CD8-positive, alpha-beta memory T cell (primary cell): ENCODE measurements at places on chromosomes 1 and 21. TPM values are rescaled to one million over a fixed set of nuclear protein-coding genes. Genes with fewer than 3 reads are reported as not detected.

- DNase-seq = no peak
Observed at GRCh38 chr1:218664385-218665170, 319.4 kb downstream of the TGFB2 start.

DNA sequence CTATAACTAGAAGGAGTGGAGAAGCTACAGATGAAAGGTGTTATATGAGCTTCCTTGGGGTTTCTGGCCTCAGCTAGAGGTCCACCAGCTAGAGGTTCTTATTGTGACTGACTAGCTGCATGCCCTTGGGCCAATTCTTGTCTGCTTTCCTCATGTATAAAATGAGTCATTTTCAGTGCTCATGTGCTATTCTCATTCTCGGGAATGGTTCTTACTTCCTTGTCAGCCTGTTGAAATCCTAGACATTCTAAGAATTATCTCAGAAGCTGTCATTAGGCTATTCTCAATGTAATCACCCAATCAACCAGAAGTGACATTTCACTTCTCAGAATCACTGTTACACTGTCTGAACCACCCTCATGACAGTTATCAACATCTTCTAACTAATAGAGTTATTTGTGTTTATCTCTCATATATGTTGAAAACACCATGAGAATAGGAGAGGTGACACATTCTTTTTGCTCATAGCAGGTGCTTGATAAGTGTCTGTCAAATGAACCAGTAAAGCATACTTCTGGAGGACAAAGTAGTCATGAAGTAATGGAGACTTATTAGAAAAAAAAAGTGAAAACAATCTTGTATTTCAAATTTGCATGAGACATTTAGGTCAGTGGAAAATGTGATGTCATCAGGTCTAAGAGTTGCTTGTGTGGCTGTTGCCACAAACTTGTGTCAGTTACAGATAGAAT is 122.8 kb upstream of the IVNS1ABP start:
- no peak for DNase-seq

GRCh38 chr1:55037733-55038551 is 1.4 kb upstream of the PCSK9 start:
- DNase-seq = no peak

The GFI1 gene
- total RNA-seq = 74.6 TPM

- no peak for DNase-seq
Observed at GRCh38 chr1:156164125-156164831, 10.9 kb downstream of the SEMA4A start.

The CD1E gene
- not detected for total RNA-seq

DNA sequence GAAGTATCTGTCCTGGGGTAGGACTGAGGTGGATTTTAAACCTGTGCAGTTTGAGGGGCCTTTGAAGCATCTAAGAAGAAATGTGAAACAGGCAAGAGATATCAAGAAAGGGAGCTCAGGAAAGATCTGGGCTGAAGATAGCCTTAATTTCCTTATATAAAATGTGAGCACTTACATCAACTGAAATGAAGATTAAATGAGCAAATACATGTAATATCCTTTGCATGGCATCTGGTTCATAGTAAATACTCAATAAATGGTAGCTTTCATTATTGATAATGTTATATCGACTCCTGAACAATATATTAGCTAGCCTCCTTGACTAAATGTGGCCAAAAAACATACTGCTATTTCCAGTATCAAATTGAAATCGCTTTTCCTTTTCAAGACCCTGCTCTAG is 2.5 kb downstream of the LIN9 start:
- no peak for DNase-seq

GRCh38 chr21:45244799-45245340 is 42.8 kb downstream of the POFUT2 start:
- DNase-seq = no peak

DNA sequence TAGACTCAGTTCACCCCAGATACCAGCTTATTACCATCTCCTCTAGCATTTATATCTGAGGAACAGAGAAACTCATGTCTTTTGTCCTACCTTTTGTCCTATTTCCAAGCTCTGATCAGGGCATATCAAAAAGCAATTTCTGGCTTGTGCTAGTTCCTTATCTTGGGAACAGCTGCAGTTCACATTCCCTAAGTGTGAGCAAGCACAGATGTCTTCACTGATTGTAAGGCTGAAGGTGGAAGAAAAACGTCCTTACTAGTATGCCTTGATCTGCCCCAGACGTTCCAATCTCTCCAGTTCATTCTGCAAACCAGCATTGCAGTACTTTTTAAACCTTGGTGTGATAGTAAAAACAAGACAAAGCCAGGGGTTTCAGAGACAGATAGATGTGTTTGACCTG is 139.8 kb downstream of the NCAM2 start:
- DNase-seq = no peak

DNA sequence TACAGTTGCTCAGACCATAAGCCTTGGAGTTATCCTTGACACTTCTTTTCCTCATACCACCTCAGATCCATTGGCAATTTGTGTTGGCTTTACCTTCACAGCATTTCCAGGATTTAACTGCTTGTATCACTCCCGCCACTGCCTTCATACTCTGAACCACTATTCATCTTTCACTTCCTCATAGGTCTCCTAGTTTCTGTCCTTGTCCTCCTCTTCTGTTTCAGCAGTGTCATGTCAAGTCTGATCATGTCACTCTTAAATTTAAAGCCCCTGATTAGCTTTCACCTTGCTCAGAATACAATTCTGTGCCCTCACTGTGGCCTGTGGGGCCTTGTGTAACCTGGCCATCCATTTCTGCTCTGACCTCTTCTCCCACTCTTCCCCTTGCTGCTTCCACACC is 34.7 kb upstream of the C1orf115 start:
- no peak for DNase-seq

GRCh38 chr1:205344066-205344928 is 12.4 kb downstream of the KLHDC8A start:
- peak; percentile 31 for DNase-seq

- peak; percentile 92 for DNase-seq
Observed at GRCh38 chr1:2300004-2300771, 72.1 kb downstream of the SKI start.

The AMPD1 gene
- not detected for total RNA-seq

DNA sequence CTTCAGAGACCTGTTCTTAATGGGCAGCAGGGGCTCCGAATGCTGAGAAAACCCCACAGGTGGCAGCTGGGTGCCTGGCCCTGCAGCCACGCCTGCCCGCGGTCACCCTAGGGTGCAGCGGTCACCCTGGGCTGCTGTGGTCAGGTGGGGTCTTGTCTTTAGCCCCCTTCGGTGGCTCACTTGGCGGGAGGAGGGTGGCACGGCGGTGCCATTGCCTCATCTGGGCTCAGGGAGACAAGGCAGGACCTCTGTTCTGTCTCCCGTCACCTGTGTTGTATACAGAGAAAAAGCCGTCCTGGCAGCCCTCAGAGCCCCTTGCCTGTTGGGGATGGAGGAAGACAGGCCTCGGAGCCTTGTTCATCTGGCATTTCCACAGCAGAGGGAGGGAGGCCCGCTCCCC is 69.5 kb upstream of the TRAPPC10 start:
- no peak for DNase-seq

The COL24A1 gene
- total RNA-seq = not detected

GRCh38 chr1:211830055-211830327 is 572 bp downstream of the LPGAT1 start:
- DNase-seq = peak; percentile 7

- DNase-seq = no peak
Observed at GRCh38 chr1:206899717-206900116, 2.5 kb downstream of the IL24 start.

DNA sequence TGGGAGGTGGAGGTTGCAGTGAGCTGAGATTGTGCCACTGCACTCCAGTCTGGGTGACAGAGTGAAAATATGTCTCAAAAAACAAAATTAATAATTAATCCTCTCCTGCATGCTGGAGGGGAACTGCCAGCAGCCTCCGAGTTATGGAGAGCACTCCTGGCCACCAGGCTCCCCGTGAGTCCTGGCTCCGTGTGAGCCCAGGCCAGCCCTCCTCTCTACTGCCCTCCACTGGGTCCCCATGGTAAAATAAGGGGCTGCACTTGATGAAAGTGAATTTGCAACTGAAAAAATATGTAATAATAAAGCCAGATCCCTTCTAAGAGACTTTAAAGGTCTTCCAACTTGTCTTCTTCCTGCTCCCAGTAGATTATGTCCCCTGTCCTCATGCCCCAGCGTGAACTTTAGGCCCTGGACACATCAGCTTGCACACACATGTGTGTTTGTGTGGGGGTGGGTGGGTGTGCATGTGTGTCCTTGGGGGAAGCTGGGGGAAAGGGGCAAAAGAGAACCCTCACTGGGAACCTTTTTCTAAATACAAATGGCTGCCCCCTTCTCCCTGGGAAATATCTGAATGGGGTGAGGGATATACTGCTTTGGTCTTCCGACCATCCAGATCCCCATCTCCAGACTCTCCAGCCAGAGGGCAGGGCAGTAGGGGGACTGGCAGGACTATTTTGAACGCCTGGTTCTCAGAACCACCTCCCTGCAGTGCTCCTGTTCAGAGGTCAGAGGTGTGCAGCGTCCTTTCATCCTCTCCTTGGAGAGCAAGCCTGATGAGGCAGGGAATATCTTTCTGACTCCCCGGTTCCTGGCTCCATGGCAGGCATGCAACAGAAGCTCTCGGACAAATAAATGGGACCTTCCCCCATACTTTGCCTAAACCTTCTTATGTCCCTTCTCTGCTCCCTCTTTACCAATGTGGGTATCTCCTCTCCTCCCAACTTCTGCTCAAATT is 26.2 kb downstream of the NEK2 start:
- peak; percentile 63 for DNase-seq

The TMEM51 gene
- total RNA-seq = 0.11 TPM

DNA sequence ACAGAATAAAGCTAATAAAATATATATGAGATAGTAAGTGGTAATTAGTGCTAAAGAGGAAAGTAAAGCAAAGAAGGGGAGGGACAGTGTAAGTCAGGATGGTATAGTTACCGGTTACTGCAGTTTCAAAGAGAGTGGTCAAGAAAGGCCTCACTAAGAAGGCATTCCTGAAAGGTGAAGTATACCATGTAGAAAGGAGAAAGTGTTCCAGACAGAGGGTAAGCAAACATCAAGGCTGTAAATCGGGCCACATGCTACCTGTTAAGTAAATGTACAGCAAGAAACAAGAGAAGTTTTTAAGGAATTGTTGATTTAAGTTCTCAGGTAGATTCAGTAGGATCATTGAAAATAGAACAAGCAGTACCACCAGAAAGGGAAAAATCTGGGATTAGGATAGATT is 9.7 kb downstream of the DESI2 start:
- no peak for DNase-seq

The HTR1D gene
- not detected for total RNA-seq

- DNase-seq = no peak
Observed at GRCh38 chr1:6131561-6131960, 48.6 kb downstream of the CHD5 start.

GRCh38 chr1:52725903-52726264 is 369 bp upstream of the ZYG11B start:
- DNase-seq = no peak

DNA sequence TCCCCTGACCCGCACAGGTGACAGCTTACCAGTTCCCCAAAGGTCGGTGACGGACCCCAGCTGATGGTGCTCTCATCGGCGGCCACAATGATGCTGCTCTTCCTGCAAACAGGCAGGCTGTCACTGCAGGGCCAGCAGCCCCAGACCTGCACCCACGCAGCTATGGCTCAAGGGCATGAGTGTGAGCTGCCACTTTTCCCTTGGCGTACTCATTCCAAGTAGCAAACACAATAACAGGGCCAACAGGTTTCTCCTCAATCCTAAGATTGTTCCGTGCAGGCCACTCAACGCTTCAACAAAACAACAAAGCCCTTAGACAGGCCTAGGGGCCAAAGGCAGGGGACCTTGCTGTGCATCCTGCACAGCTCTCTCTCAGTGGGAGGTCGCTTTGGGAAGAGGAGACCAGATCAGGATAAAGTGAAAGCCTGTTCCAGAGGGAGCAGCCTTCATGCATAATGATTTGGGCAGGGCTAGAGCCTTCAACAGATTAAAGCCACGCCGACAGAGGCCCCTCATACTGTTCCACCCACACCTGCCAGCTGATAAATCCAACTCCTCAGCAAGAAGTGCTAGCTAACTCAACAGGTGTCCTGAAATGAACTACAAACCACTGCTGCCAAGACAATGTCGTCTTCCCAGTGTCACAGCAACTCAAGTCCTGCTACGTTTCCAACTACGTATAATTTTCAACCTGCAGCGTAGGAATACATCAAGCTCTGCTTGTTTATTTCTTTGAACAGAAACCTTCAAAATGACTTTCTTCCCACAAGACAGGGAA is 27.2 kb downstream of the RCC2 start:
- no peak for DNase-seq

The FAM76A gene
- 13.7 TPM for total RNA-seq

DNA sequence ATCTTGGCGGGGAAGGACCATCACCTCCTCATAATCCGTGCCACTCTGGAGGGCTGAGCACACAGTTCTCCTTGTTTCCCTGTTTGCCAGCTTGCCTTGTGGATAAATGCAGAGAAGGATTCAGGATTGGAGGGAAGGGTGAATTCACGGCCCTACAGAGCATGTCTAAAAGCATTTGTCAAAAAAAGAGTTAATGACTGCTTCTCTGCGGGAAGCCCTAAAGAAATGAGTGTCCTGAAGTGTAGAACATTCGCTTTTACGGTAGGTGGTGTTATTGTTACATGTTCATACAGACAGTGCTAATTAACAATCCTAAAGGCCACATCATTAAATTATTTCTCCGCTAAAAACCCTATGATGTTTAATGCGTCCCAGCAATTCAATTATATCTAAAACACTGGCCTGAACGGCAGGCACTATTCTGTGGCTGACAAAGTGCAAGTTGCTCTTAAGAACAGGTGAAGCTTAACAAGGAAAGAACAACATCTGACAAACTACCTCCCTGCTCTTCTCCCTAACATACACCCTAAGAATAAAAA is 112.3 kb upstream of the NFIA start:
- DNase-seq = no peak

GRCh38 chr21:43731891-43732711 is 13.2 kb downstream of the PDXK start:
- DNase-seq = no peak

DNA sequence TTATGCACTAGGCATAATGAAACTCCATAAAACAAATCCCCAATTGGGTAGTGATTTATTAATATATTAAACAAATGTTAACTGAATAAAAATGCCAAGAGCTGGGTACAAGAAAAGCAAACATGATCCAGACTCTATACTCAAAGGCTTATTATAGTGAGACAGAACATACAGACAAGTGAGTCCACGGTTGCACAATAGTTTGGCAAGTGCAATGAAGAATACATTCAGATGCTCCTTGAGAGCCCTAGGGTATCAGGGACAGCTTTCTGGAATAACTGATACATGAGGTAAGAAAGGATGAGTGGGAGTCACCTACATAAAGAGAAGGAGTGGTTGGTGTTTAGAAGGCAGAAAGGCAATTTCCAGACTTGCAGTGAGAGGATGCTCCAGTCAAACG is 85.1 kb downstream of the VAV3 start:
- no peak for DNase-seq

- DNase-seq = no peak
Observed at GRCh38 chr1:66679140-66679539, 73.1 kb upstream of the DYNLT5 start.

GRCh38 chr21:32298658-32299081 is at the start of gene MRAP:
MRAP (plus strand) TSS chr21:32298855; CDS start chr21:32298972, 117 bp downstream.
- DNase-seq = no peak

DNA sequence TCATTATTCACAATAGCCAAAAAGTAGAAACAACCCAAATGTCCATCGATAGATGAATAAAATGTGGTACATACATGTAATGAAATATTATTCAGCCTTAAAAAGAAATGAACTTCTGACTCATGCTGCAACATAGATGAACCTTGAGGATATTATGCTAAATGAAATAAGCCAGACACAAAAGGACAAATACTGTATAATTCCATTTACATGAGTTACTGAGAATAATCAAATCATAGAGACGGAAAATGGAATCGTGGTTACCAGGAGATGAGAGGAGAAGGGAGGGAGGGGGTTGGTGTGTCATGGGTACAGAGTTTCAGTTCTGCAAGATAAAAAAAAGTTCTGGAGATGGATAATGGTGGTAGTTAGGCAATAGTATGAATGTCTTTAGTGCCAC is 184.1 kb downstream of the PSMG1 start:
- DNase-seq = no peak
